ENCODE measurements at places on chromosomes 7 and 10.

GRCh38 chr10:77168161-77168560, 469.4 kb downstream of the KCNMA1 start:
- no peak for DNase-seq

DNA sequence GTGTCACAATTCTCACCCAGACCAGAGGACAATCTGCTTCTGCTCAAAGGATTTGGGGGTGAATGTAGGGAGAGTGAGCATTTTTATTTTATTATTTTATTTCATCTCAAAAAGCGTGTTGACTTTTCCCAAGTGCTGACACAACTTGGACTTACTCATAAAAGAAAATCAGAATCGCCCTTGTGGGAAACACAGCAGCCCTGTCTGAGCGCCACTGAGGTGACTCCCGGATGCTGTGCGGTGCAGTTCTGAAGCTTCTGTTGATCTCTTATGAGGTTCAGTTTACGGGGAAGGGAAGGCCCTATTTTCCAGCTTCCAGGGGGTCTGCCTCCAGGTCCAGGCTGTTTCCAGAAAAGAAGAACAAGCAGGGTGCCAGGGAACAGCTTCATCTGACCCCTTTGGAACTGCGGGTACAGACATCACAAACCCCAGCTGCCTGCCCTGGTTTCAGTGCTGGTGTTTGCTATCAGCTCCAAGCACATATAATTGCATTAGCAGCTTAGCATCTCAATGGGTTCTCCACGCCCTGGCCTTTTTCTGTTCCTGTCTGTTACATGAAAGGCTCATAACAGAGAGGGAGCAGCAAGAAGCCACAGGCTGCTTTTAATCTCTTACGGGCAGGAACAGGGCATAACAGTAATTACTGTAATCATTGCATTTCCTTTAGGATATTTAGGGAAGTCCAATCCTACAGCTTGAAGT, 52.4 kb downstream of the PARP12 start:
- DNase-seq: no peak

DNA sequence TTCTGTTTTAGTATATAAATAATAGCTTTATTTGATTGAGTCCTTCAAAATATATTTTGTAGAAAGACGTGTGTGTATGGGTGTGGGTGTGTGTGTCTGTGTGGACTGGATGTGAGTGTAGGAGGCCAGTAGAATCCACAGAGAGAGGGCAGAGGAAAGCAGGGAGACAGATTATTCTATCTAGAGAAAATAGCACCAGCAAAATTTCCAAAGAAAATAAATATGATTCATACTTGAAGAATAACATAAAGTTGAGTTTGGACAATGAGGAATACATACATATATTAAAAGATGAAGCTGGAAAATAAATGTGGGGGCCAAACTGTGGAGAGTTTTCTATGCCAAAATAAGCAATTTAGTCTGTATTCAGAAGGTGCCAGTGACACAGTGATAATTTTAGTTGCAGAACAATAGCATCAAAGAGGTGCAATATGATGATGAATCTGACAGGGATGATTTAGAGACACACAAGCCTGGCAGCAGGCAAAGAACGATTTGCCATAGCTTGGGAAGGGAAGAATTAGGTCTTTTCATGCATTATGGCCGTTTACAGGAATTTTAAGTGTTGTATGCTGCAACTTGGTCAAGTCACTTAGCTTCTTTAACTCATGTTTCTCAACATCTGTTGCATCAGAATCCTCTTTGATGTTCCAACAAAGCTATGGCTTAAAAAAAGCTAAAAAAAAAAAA, 121.3 kb downstream of the SEMA3A start:
- no peak for DNase-seq

- DNase-seq: no peak
Measured at GRCh38 chr7:8058322-8058721, 89.7 kb downstream of the GLCCI1 start.

GRCh38 chr7:156578978-156579430, 61.6 kb upstream of the RNF32 start:
- no peak for DNase-seq

DNA sequence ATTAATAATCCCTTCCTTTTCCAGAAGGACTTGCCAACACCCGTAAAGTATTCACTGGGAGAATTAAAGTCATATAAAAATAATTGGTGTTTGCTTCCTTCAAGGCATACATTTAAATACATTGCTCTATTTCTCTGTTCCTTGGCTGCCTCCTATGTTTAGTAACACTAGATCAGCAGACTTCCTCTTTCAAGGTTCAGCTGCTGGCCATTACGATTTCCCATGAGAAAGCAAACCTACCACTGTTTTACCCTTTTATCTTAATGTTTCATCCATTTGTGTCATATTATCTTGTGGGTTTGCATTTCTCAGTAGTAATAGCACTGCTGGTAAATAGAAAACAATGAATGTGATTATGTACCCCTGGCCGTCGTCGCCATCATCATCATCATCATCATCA, 313.8 kb upstream of the BMPER start:
- DNase-seq: no peak

- no peak for DNase-seq
Measured at GRCh38 chr10:115903207-115903606, 369.8 kb downstream of the GFRA1 start.

DNA sequence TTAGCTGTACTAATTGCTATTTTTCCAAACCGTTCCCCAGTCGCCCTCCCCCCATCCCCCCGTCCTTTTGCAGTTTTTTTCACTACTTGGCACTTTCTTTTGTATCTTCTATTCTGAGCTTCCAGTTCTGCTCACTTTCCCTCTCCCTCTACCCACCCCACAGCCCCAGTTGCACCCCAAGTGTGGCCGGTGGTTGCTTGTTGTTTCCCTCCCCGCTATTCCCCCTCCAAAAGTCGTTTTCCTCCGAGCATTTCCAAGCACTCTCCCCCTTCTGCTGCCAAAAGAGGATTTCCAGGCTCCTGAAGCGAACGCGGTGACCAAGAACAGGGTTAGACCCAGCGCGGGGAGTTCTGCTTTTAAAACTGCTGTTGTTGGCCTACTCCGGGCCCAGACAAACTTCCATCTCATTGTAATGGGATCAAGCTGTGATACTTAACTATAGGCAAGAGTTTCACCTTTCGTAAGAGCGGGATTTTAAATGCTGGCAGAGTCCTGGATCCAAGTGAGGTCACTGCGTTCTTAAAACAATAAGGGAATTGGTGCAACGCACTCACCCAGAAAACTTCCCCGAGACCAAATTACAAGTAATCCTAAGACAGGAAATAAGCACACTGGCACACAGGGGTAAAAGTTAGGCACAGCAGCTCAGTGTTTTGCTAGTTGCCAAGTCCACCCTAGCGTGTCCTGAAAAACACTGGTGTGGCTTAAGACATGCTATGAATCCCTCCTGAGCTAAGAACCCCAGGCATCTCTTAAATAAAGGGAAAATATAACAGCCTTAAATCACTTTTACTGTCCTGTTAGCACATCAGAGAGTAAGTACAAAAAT, 1.5 kb upstream of the RGS10 start:
- DNase-seq: no peak

DNA sequence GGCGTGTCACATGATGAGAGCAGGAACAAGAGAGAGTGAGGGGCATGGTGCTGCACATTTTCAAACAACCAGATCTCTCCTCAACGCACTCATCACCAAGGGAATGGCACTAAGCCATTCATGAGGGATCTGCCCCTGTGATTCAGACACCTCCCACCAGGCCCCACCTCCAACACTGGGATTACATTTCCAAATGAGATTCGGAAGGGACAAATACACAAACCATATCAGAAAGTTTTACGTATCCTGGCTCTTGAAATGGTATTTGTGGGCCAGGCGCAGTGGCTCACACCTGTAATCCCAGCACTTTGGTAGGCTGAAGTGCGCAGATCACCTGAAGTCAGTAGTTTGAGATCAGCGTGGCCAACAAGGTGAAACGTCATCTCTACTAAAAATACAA, 189.4 kb downstream of the PLXDC2 start:
- no peak for DNase-seq

- no peak for DNase-seq
Measured at GRCh38 chr7:64611717-64612116, 48.8 kb upstream of the ZNF680 start.

GRCh38 chr10:22954970-22955369, 27.1 kb downstream of the ARMC3 start:
- no peak for DNase-seq

GRCh38 chr10:95176101-95176500, 17.9 kb upstream of the ACSM6 start:
- DNase-seq: no peak

- DNase-seq: no peak
Measured at GRCh38 chr10:109504401-109504800, 418.9 kb downstream of the XPNPEP1 start.

- no peak for DNase-seq
Measured at GRCh38 chr7:23712368-23713284, 2.6 kb downstream of the STK31 start.

GRCh38 chr7:27763983-27764508, 24.1 kb downstream of the TAX1BP1 start:
- DNase-seq: no peak

GRCh38 chr10:113820507-113820906, 33.4 kb downstream of the DCLRE1A start:
- no peak for DNase-seq

GRCh38 chr10:50936335-50936734, 50.9 kb upstream of the A1CF start:
- DNase-seq: no peak

GRCh38 chr10:116101616-116102315, 171.2 kb downstream of the GFRA1 start:
- no peak for DNase-seq

DNA sequence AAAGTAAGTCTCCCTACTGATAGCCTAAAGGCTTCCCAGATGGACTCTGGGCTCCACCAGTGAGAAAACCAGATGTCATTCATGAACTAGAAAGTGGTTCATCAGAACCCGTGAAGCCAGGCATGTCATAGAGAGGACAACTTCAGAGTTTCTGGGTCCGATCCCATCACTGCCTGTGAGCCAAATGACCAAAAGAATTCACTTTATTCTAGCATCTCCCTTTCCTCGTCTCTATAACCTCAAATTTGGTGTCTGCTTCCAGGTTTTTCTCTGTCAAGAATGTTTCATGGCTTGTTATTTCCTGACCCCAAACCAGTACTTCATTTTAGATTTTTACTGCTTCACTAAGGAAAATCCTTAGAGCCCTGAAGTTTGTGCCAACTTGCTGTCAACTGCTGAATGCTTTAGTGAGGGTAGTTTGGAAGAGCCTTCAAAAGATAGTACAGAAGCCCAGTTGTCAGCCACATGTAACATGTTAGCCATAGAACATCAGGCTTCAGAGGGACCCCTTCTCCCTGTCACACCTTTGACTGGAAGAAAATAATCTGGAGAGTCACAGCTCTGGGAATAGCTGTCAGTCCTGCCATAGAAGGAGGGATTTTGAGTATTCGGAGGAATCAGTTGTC, 34.0 kb downstream of the ITGB8 start:
- no peak for DNase-seq

DNA sequence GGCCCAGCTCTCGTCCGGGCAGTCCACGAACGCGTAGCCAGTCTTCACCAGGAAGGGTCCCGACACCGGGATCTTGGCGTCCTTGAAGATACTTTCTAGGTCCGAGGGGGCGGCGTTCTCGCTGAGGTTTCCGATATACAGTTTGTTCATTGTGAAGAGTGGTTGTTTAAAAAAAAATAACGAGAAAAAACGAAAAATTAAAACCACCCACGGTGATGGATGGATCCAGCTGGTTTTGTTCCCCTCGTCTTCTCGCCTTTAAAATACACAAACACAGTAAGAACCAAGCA, 385 bp downstream of the IGF2BP3 start:
- DNase-seq: no peak

DNA sequence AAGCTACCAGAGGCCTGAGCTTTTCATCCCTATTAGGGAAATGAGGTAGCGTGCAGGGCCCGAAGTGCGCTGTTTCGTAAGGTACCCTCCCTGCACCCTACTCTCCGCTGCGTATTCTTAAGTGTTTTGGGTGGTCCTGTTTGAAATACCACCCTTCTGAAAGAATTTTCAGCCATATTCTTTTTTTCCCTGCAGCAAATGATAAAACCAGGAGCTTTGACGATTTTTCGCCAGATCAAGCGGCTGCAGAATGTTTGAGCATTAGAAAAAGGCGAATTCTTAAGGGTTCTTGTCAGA, 1.2 kb downstream of the RSBN1L start:
- DNase-seq: no peak

DNA sequence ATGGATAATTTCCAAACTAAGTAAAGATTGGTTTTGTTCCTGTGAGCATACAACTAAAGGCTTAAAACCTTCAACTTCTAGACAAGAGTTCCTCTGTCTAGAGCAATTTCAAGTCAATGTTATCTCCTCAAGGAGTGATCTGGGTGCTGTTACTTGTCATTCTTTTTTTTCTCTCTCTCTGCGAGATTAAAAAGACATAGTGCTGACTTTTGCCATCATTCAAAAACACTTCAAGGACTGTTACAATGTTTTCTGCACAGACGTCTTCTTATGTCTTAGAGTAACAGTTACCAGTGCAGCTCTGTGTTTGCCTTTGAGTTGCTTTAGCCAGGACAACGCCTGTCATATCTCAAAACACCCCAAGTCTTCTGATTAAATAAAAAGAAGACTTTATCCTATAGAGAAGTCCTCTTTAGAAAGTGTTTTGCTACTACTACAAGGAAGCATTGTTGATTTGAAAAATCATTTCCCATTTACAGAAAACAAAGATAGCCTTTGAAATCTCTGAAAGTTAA, 263.5 kb upstream of the FERD3L start:
- no peak for DNase-seq

- no peak for DNase-seq
Measured at GRCh38 chr7:108063520-108063933, 60.6 kb upstream of the LAMB1 start.

DNA sequence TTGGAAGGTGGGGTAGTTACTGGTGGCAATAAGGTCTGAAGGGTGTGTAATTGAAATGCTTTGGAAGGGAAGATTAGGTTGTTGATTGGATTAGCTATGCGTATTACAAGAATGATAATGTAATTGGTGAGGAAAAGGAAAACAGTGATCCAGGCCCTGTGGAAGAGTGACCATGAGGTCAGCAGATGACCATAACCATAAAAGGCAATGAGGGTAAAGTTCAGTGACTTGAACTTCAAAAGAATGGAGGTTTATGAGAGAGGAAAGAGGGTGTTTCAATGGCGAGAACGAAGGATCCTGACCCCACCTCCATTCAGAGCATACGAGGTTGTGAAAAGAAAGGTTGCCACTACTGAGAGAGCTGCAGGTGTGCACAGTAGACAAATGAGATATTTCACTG, 439.7 kb downstream of the CCSER2 start:
- no peak for DNase-seq

GRCh38 chr10:33336582-33337325, 2.3 kb upstream of the NRP1 start:
- no peak for DNase-seq

- no peak for DNase-seq
Measured at GRCh38 chr7:26213807-26214515, 12.4 kb downstream of the CBX3 start.

DNA sequence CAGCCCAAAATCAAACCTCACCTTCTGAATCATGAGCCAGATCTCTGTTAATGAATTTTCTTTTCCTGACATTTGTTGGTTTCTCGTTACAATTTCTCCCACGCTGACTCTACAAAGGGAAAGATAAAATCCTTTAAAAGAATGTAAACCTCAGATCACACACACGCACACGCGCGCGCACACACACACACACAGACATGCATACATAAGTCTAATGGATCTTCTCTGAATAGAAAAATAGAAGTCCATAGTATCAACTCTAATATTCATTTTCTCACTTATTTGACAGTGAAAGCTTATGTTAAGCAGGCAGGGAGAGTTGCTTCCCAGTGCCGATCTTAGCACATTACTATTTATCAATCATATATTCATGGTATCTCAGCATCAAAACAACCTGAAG, 1.4 kb downstream of the ETV1 start:
- no peak for DNase-seq

- DNase-seq: no peak
Measured at GRCh38 chr10:119633538-119634218, 17.5 kb upstream of the BAG3 start.
